ENCODE measurements at places on chromosomes 12 and 14. TPM values are rescaled to one million over a fixed set of nuclear protein-coding genes. Genes with fewer than 3 reads are reported as not detected.
A peak's percentile ranks its signal among the peaks of the same experiment; 100 is the strongest.

- no peak for DNase-seq
Measured at GRCh38 chr12:9971181-9971580, at the start of gene CLEC12A. Gene CLEC12A, plus strand, starts transcription at chr12:9971409. Its CDS starts 188 bp downstream, at chr12:9971597.

GRCh38 chr14:44300916-44301315 is 206.2 kb downstream of the FSCB start:
- DNase-seq = no peak

DNA sequence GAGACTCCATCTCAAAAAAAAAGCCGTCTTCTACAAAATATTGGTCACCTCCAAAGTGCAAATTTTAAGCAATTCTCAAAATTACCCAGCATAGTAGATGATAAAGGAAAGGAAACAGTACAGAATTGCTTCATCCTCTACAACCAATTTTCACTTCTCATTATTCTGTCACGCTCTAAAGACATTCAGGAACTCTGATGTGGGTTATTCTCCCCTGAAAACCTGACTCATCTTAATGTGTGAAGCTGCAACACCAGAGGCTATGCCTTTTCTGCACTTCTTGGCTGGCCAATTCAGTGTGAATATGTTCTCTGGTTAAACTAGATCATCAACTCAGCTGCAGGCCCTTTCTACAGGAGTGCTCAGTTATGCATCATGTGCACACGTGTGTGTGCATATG is 11.0 kb downstream of the PTGER2 start:
- peak; percentile 65 for DNase-seq

- no peak for DNase-seq
Measured at GRCh38 chr12:132237772-132238487, 91.5 kb downstream of the GALNT9 start.

- DNase-seq = no peak
Measured at GRCh38 chr12:131121705-131122405, 168.1 kb downstream of the ADGRD1 start.

DNA sequence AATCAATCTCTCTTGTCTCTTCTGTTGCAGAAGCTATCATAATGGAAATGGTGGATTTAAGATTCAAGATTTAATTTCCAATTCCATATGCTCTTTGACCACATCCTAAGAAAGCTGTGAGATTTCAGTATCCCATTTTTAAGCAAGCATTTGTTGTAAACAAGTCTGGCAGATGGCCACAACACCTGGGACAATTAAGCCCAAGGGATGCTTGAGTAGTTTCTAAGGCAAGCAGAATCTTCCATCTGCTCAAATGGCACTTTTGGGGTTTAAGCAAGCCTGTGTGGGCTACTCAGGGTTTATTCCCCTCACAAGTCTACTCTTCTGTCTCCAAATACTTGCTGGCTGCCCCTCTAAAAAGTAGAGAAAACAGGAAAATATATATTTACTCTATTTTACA is 304.7 kb upstream of the SYT1 start:
- no peak for DNase-seq

DNA sequence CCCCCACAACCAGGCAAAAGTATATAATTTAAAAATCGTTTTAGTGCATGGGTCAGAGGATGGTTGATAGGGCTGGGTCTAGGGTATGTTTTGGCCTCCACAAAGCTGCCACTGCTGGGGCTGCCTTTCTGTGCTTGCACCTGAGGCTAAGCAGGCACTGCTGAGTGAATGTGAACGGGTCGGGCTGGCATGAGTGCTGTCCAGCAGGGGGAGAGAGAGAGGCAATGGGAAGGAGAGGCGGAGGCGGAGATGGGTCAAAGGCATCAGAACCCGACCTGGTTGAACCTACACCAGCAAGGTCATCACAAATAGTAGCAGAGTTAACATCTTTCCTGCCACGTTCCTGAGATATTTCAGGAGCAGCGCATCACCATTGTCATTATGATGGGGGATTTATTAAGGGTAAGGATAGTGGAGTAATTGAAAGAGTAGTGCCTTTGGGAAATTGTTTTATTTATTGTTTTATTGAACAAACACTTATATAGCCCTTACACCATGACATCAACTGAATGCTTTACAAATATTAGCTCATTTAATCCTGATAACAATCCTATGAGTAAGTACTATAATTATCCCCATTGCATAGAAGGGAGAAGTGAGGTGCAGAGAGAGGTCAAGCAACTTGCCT is 5.8 kb upstream of the NRXN3 start:
- DNase-seq = peak; percentile 4

GRCh38 chr12:106048676-106049075 is 90.1 kb downstream of the NUAK1 start:
- no peak for DNase-seq

DNA sequence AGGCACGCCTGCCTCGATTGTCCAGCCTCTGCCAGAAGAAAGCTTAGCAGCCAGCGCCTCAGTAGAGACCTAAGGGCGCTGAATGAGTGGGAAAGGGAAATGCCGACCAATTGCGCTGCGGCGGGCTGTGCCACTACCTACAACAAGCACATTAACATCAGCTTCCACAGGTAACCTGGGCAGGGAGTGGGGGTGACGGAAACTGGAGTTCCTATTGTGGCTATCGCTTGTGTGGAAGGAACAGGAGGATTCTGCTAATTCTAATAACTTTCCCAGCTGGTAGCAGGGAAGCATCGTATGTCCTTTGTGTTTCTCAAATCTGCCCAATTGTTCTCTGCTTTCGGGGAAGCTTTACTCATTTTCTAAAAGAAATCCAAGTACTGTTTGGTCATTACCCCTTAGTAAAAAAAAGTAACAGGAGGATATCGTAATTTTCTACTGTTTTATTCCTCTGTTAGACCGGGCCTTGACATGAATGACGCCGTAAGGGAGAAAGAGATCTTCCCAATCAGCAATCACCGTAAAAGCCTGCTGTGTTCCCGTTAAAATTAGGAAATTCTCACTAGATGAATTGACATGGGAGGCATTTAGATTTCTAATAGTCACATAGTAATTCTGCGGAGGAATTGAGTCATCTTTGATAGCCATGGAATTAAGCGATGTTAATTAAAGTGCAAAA is 449 bp downstream of the THAP2 start:
- DNase-seq = no peak

DNA sequence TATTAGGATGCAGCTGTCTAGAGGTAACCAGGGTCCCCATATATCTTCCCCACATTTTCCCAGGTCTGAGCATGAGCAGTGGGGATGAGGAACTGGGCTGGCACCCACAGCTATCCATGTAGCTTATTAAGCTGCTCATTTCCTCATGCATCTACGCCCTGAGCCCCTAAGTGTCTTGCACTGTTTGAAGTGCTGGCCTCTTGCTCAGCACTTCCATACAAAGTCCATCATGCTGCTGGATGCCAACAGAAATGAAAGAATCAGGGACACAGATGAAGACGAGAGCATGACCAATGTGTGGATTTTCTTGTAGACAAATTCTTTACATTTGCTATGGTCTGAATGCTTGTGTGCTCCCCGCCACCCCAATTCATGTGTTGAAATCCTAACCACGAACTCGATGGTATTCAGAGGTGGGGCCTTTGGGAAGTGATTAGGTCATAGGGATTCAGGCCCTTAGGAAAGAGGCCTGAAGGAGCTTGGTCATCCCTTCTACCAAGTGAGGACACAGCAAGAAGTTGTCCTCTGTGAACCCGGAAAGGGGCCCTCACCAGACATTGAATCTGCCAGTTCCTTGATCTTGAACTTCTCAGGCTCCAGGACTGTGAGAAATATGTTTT is 54.5 kb downstream of the C12orf75 start:
- DNase-seq = peak; percentile 63

DNA sequence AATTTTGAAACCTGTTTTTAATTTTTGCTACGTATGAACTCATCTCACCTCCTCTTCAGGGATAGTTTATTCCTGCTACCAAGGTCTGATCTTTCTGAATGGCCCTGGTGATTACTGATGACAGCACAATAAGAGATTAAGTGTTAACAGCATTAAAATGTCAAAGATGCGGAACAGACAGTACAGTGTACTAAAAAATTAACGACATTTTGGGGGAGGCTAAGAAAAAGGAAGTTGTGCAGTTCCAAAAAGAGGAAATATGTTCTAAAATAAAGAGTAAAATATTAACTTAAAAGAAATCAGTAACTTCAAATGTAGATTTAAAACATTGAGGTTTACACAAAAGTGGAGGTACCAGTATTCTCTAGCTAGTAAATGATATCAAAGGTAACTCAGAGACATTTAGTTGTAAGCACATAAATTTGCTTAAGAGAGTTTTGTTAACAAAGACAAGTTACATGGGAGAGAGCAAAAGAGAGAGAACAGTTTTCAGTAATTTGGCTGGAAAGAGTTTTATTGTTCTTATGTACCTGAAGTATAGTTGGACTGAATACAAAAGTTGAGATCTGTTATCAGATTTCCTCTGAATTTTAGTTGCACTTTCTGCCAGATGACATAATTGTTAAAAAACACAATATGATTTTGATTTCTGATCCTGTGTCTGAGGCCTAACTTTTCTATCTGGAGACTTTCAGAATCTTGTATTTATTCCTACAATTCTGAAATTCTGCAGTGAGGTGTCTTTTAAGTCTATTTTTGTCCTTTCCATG is 4.2 kb upstream of the CLECL1 start:
- no peak for DNase-seq

DNA sequence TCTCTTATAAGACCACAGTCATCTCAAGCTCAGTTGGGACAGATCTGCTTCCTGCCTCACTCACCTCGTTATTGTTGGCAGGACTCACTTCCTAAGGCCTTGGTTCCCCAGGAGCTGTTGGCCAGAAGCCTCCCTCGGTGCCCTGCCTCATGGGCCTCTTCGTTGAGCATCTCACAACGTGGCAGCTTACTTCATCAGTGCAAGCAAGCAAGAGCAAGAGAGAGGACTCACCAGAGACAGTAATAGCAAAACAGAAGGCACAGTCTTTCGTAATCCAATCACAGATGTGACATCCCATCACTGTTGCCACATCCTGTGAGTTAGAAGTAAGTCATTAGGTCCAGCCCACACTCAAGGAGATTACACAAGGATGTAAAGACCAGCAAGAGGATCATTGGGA is 5.1 kb upstream of the NUMB start:
- DNase-seq = peak; percentile 94

- no peak for DNase-seq
Measured at GRCh38 chr14:36585100-36585499, 2.7 kb upstream of the NKX2-8 start.

DNA sequence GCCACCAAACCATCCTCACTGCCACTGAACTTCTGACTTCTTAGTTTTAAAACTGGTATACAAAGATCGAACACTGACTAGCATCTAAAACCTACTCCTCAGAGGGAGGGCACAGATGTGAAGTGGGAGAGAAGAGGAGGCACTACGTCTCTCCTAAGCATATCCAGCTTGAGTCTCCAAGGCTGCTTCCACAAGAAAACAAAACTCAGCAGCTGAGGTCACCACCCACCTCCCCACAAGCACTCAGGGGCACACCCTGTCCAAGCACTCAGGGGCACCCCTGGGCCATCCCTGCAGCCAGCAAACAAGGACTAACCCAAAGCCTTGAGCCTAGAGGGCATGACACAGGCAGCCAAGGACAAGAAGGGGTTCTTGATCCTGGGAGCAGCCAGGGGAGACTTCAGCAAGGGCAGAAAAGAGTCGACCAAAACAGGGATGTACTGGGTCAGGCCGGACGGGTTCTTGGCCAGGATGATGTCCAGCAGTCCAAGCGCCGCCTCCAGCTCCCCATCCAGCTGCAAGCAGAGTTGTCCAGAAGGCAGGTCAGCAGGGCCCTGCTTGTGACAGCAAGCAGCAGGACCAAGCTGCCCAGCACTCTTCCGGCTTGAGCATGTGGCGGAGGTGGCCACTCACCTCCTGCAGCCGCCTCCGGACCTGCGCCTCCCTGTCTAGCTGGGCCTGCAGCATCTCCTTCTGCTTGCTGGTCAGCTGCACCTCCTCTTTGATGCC is 34.8 kb downstream of the GCN1 start:
- DNase-seq = no peak

GRCh38 chr12:24911271-24911791 is 37.6 kb downstream of the BCAT1 start:
- peak; percentile 33 for DNase-seq

- DNase-seq = peak; percentile 43
Measured at GRCh38 chr12:46825591-46826414, at the start of gene SLC38A4. Gene SLC38A4, minus strand, starts transcription at chr12:46825997. Its CDS starts 32,926 bp downstream, at chr12:46793071.

- DNase-seq = no peak
Measured at GRCh38 chr14:77265561-77266335, 5.3 kb downstream of the NGB start.

DNA sequence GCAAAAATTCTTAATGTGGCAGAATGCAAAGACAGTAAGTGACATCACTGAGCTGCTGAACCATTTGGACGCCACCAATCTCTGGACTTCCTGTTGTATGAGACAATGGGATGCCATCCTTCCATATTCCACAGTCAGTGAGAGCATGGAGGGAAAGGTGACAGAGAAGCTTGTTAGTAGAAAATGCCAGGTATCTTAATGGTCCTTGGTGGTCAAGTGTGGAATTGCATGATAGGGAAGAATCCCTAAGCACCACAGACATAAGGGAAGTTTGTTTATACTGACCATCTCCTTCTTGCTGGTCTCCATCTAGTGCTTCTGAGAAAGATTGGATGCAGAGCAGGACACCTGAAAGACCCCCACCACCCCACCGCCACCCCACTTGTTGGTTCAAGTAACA is 1410.0 kb upstream of the TMEM132C start:
- DNase-seq = no peak

GRCh38 chr14:60235440-60235839 is 13.6 kb upstream of the PPM1A start:
- DNase-seq = no peak

GRCh38 chr14:105317546-105317945 is 3.0 kb downstream of the PACS2 start:
- DNase-seq = no peak

DNA sequence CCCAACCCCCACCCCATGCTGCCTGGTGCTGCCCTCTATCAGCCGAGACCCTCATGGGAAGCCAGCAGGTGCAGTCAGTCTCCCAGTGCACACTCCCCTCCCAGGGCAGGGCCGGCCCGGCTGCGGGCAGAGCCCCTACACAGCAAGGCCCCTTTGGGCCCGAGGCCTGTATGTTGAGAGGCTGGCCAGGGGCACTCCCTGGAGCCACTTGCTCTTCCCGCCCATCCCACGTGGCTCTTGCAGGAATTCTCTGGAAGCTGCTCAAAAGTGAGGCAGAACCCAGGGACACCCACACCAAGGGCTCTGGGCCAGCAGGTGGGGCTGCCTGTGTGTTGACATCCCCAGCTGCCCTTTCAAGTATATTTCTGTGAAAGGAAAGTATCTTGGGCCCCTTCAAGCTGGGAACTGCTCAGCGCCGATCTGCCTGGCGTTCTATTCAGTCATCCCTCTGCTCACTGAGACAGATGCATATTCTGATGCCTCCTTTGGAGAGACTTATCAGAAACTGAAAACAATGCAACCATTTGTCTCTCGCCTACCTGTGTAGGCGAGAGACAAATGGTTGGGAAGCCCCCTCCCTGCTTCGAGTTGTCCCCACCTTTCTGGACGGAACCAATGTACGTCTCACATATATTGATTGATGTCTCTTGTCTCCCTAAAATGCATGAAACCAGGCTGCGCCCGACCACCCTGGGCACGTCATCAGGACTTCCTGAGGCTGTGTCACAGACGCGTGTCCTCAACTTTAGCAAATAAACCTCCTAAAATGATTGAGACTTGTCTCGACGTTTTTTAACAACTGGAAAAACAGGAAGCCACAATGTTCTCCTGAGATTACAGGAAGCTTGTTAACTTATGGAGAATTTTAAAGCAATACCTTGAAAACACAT is 6.0 kb downstream of the GPR132 start:
- no peak for DNase-seq

Gene GDF3
- total RNA-seq = not detected

Gene ASCL4
- total RNA-seq = not detected

Gene RTL1
- not detected for total RNA-seq

Gene PTPRB
- 3.8 TPM for total RNA-seq

Gene ARPC3
- 524 TPM for total RNA-seq

Gene TDRD9
- total RNA-seq = not detected

Gene ADAMTS20
- total RNA-seq = not detected

Gene PRICKLE1
- total RNA-seq = 5.3 TPM

Gene PIWIL1
- total RNA-seq = not detected
